Placental pericyte (primary cell): ENCODE measurements at places on chromosomes 5 and 9. TPM values are rescaled to one million over a fixed set of nuclear protein-coding genes. Genes with fewer than 3 reads are reported as not detected.

The FSTL4 gene
- under 0.01 and 0.14 TPM in 2 replicates for total RNA-seq

The AKNA gene
- 12.9 and 26.7 TPM in 2 replicates for total RNA-seq

The HSPA5 gene
- total RNA-seq, result 185 and 1,984 TPM in 2 replicates

The FAM169A gene
- under 0.01 and 0.57 TPM in 2 replicates for total RNA-seq

The GPRIN1 gene
- total RNA-seq, result 1.8 and 11.9 TPM in 2 replicates

The LRRC19 gene
- total RNA-seq, result not detected in 2 replicates

The SV2C gene
- total RNA-seq, result not detected in 2 replicates

The GLRA1 gene
- total RNA-seq, result not detected in 2 replicates

The DMGDH gene
- 1.3 and 1.5 TPM in 2 replicates for total RNA-seq

The PPIC gene
- 18.3 and 37.0 TPM in 2 replicates for total RNA-seq

The NUTM2G gene
- total RNA-seq, result not detected in 2 replicates

The SVEP1 gene
- total RNA-seq, result 16.2 and 98.9 TPM in 2 replicates

The IFNA2 gene
- total RNA-seq, result not detected in 2 replicates

The SPZ1 gene
- not detected in 2 replicates for total RNA-seq

The MCC gene
- 44.1 and 48.6 TPM in 2 replicates for total RNA-seq

The LCN9 gene
- total RNA-seq, result not detected in 2 replicates

The FBXO10 gene
- 12.0 and 37.6 TPM in 2 replicates for total RNA-seq

The PCDHB6 gene
- total RNA-seq, result under 0.01 and 0.14 TPM in 2 replicates

The CCDC171 gene
- 1.3 and 5.0 TPM in 2 replicates for total RNA-seq

The IFNA10 gene
- total RNA-seq, result not detected in 2 replicates

The RNF180 gene
- total RNA-seq, result 1.0 and 1.3 TPM in 2 replicates

The CDC23 gene
- total RNA-seq, result 19.3 and 33.2 TPM in 2 replicates

The CYSRT1 gene
- 0.14 and 0.66 TPM in 2 replicates for total RNA-seq

The SLC6A19 gene
- total RNA-seq, result not detected in 2 replicates

The NEUROG1 gene
- total RNA-seq, result not detected in 2 replicates

The MACROH2A1 gene
- total RNA-seq, result 159 and 254 TPM in 2 replicates

The CMYA5 gene
- total RNA-seq, result 0.29 and 2.0 TPM in 2 replicates

The STRBP gene
- 3.3 and 3.7 TPM in 2 replicates for total RNA-seq

The CNTLN gene
- total RNA-seq, result 9.8 and 11.2 TPM in 2 replicates

The DUSP1 gene
- total RNA-seq, result 37.4 and 102 TPM in 2 replicates

The EFNA5 gene
- total RNA-seq, result 0.66 and 7.3 TPM in 2 replicates

The DOCK8 gene
- total RNA-seq, result 0.14 TPM in 1 of 2 replicates, not detected in the other

The TXNDC8 gene
- not detected in 2 replicates for total RNA-seq

The PRXL2C gene
- total RNA-seq, result 9.8 and 17.2 TPM in 2 replicates

The LCN12 gene
- 0.88 TPM in 1 of 2 replicates, not detected in the other for total RNA-seq

The PRLR gene
- 0.22 and 4.7 TPM in 2 replicates for total RNA-seq
